ENCODE measurements at places on chromosomes 12 and 14. TPM values are rescaled to one million over a fixed set of nuclear protein-coding genes. Genes with fewer than 3 reads are reported as not detected.

- no peak for DNase-seq
Observed at GRCh38 chr14:56528927-56529326, 50.7 kb upstream of the TMEM260 start.

DNA sequence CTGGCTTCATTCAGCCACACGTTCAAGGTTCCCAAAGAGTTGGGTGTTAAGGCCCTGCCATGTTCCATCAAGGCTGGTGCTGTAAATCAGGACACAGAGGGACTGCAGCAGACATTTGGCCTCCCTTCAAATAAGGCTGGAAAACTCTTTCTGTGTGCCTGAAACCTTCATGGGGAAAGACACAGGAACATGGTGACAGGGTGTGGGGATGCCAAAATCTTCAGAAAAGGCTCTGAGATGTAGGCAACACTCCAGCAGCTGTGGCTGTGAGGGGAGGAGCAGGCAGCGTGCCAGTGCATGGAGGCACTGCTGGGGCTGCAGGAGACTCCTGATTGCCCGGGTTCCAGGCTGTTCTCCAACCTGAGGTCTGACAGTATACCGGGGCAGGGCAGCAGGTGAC is 15.0 kb downstream of the POMT2 start:
- DNase-seq: no peak

DNA sequence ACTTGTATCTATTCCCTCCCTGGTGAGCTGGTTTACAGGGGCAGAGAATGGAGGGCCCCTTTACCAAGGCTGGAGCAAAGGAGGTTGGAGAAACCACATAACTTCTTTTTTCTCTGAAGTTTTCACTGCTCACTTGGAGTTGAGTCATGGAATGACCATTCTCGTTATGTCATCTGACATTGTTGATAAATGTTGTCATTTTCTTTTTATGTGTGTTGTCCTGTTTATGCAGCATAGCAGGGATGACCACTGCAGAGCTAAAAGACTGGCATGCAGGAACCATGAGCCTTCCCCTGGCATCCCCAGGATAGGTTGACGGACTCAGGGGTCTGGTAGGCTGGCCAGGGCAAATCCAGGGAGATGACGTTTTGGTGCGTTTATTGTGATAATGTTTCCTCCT is 256.8 kb upstream of the DDHD1 start:
- no peak for DNase-seq

- DNase-seq: no peak
Observed at GRCh38 chr14:98957211-98958047, 314.6 kb downstream of the BCL11B start.

GRCh38 chr12:49368240-49368600 is 958 bp downstream of the SPATS2 start:
- DNase-seq: no peak

GRCh38 chr12:49043856-49044258 is 16.7 kb downstream of the KMT2D start:
- DNase-seq: no peak

ZDHHC22 gene
- total RNA-seq: not detected

FOXG1 gene
- total RNA-seq: not detected

KRT85 gene
- total RNA-seq: not detected

All from glomerular endothelial cell (primary cell).